ENCODE measurements at places on chromosomes 2 and 18.

DNA sequence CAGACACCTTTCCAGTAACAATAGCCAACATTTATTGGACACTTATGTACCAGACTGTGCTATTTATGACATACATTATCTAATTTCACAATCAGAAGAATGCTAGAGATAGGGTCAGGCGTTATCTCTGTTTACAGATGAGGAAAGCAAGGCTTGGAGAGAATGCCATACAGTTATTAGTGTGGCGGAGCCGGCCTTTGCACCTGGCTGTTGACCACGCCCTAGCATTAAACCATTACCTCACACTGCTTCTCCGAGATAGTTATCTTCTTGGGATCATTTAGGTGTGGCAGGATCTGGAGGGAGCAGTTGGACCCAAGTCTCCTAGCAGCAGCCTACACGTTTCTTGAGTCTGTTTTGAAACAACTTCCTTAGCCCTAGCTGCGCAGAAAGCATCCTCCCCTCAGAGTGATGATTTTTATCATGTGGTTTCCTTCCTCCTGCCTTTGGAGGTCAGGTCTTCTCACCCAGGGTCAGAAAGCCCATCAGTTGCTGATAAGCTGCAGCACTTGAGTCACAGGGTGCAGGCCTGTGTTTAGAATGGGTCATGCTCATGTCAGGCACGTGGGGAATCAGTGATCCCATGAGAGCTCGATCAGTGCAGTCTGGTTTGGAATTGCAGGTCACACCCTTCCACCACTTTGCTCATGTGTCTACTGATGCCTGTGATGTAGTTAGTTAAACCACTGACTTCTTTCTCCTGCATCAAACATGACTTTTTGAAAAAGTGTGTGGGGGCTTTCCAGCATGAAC is 118.2 kb downstream of the SPTBN1 start:
- H3K4me1 ChIP-seq = peaks cover 85% of the 10 kb centered on the region
- H3K27ac ChIP-seq = peak overlapping the region; percentile 70
- DNase-seq = no peak
- no peak overlapping the region for H3K4me3 ChIP-seq

GRCh38 chr2:219386532-219387280 is 1.0 kb downstream of the DNPEP start:
- DNase-seq = no peak
- H3K4me1 ChIP-seq = peaks cover 25% of the 10 kb centered on the region
- peak overlapping the region; percentile 87 for H3K4me3 ChIP-seq
- peaks cover 48% of the 10 kb centered on the region for H3K36me3 ChIP-seq
- no peaks in the 10 kb centered on the region for H3K27me3 ChIP-seq
- H3K27ac ChIP-seq = peak overlapping the region; percentile 97

DNA sequence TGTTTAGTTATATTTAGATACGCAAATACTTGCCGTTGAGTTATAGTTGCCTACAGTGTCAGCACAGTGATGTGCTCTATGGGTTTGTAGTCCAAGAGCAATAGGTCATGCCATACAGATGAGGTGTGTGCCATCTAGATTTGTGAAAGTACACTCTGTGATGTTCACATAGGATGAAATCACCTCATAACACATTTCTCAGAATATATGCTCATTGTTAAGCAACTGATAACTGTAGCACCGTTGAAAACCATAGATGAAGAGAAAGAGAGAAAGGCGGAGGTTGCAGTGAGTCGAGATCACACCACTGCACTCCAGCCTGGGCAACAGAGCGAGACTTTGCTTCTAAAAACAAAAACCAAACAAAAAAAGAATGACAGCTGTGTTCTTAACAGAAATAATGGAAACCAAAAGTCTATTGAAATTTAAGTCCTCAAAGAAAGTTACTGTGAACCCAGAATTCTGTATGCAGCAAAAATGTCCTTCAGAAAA is 9.5 kb downstream of the DGKD start:
- H3K27me3 ChIP-seq = no peaks in the 10 kb centered on the region
- H3K36me3 ChIP-seq = no peaks in the 10 kb centered on the region
- DNase-seq = no peak
- H3K27ac ChIP-seq = no peak overlapping the region
- no peak overlapping the region for H3K4me3 ChIP-seq
- H3K4me1 ChIP-seq = peaks cover 31% of the 10 kb centered on the region

DNA sequence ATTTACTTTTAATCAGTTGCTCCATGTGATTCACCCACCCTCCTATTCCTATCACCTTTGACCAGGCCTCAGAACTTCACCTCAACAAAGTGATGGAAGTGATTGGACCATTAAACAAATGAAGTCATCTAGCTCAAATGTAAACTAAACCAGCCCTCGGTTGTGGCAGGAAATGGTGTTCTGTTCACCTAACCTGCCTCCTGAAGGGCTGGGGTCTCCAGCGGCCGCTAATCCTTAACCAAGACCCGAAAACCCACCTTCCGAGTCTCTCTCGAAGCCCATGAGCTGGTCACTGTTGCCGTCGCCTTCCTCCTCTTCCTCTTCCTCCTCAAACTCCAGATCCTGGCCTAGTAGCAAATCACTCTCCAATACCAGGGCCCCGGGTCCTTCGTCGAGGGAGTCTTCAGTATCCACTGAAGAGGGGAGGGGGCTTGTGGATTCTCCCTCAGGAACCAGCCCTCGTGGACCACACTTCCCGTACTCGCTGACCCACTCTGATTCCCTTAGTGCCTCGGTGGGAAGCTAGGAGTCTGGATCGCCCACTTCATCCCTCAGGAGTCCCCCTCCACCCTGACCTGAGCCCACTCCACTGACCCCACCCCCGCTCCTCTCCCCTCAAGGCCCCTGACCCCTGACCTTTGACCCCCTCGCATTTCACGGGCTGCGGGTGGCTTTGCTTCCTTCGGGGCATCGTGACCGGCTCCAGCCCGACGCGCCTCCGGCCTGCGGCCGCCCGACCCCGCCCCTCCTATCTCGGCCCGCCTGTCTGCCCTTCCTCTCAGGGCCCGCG is 503 bp downstream of the ZNF513 start:
- DNase-seq = peak; percentile 88
- H3K27ac ChIP-seq = peak overlapping the region; percentile 88
- H3K27me3 ChIP-seq = no peaks in the 10 kb centered on the region
- H3K4me1 ChIP-seq = peaks cover 23% of the 10 kb centered on the region

DNA sequence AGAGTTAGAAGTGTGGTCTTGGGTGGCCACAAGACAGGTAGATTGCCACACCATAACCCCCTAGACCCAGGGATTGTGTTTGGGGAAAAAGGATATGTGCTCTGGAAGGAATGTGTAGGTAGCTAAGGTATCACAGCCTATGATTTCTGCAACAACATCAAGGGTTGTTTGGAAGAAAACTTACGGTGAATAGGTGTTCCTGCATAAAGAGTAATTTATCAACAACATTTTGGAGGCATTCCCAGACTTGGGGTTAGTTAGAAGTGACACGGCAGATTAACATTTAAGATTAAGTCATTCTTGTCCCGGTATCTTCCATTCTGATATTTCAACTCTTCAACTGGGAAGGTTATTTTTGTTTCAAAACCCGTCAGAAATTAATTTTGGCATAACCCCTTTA is 65.5 kb downstream of the SPP2 start:
- H3K4me1 ChIP-seq = no peaks in the 10 kb centered on the region
- DNase-seq = no peak
- H3K27ac ChIP-seq = no peak overlapping the region
- H3K27me3 ChIP-seq = no peaks in the 10 kb centered on the region
- no peaks in the 10 kb centered on the region for H3K36me3 ChIP-seq

DNA sequence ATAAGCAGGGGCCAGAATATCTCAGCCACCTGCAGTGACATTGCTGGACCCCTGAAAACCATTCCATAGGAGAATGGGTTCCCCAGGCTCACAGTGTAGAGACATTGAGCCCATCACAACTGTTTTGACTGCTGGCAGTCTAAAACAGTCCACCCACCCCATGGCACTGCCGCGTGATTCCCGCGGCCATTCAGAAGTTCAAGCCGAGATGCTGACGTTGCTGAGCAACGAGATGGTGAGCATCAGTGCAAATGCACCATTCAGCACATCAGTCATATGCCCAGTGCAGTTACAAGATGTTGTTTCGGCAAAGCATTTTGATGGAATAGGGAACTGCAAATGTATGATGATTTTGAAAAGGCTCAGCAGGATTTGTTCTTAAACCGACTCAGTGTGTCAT is 139.4 kb downstream of the GFPT1 start:
- no peak for DNase-seq
- peaks cover 28% of the 10 kb centered on the region for H3K4me1 ChIP-seq
- no peaks in the 10 kb centered on the region for H3K27me3 ChIP-seq
- H3K36me3 ChIP-seq = no peaks in the 10 kb centered on the region
- no peak overlapping the region for H3K4me3 ChIP-seq

GRCh38 chr2:230879891-230880290 is 15.1 kb downstream of the ITM2C start:
- H3K27ac ChIP-seq = no peak overlapping the region
- no peak overlapping the region for H3K4me3 ChIP-seq
- no peaks in the 10 kb centered on the region for H3K27me3 ChIP-seq
- H3K36me3 ChIP-seq = peaks cover 28% of the 10 kb centered on the region
- DNase-seq = no peak
- H3K4me1 ChIP-seq = no peaks in the 10 kb centered on the region
